Ascending aorta (tissue), 2 donors: ENCODE measurements at places on chromosomes 4 and X. TPM values are rescaled to one million over a fixed set of nuclear protein-coding genes. Genes with fewer than 3 reads are reported as not detected.

TLR2 gene
- total RNA-seq = 19.1 TPM

DNA sequence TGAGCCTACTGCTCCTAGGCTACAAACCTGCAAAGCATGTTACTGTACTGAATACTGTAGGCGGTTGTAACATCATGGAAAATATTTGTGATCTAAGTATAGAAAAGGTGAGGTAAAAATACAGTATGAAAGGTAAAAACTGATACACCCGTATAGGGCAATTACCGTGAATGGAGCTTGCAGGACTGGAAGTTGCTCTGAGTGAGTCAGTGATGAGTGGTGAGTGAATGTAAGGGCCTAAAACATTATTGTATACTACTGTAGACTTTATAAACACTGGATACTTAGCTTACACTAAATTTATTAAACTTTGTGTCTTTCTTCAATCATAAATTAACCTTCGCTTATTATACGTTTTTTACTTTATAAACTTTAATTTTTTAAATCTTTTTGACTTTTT, 3.7 kb downstream of the KIF4A start:
- no peaks in the 10 kb centered on the region for H3K27me3 ChIP-seq
- no peak overlapping the region for H3K4me3 ChIP-seq
- peaks cover 4% of the 10 kb centered on the region for H3K4me1 ChIP-seq
- no peak overlapping the region for H3K27ac ChIP-seq
- no peaks in the 10 kb centered on the region for H3K36me3 ChIP-seq

CCSER1 gene
- 8.9 TPM for total RNA-seq

COX7B2 gene
- not detected for total RNA-seq

- no peak overlapping the region for H3K27ac ChIP-seq
- no peaks in the 10 kb centered on the region for H3K4me1 ChIP-seq
These were observed 205.4 kb downstream of the CFAP299 start for GRCh38 chr4:80540785-80541469.

DNA sequence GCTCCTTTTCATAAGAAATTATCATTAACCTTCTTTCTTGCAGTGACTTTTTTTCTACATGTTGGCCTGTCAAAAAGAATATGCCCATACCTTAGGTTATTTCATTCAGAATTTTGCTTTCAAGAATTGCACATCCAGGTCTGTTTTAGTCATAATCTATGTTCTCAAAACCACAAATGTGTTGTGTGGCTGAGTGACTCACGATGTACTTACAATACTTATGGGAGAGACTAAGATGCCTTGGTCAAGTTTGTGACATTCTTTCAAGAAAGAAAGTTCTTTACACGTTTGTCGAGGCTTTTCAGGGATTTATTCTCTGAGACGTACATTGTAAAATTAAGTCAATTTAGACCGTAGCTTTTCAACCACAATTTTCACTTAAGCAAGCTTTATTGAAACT, 396.7 kb downstream of the FSTL5 start:
- H3K27ac ChIP-seq = no peak overlapping the region
- no peak for DNase-seq
- H3K27me3 ChIP-seq = no peaks in the 10 kb centered on the region
- H3K4me3 ChIP-seq = no peak overlapping the region
- no peaks in the 10 kb centered on the region for H3K4me1 ChIP-seq

- H3K36me3 ChIP-seq = no peaks in the 10 kb centered on the region
- no peaks in the 10 kb centered on the region for H3K4me1 ChIP-seq
These were observed 3.0 kb downstream of the LINC00632 start for GRCh38 chrX:140712413-140713173.

CYBB gene
- total RNA-seq = 19.7 TPM

SMIM43 gene
- total RNA-seq = not detected

GRCh38 chr4:76570141-76570973, 135.3 kb downstream of the SHROOM3 start:
- H3K27ac ChIP-seq = peak overlapping the region; percentile 42
- H3K4me3 ChIP-seq = peak overlapping the region; percentile 18
- DNase-seq = no peak
- H3K27me3 ChIP-seq = no peaks in the 10 kb centered on the region

GRCh38 chrX:117996918-117997480, 119.6 kb downstream of the KLHL13 start:
- no peak for DNase-seq
- H3K4me1 ChIP-seq = no peaks in the 10 kb centered on the region
- H3K27me3 ChIP-seq = no peaks in the 10 kb centered on the region
- H3K36me3 ChIP-seq = no peaks in the 10 kb centered on the region

ZNF518B gene
- total RNA-seq = 7.3 TPM

- no peak overlapping the region for H3K4me3 ChIP-seq
- no peak for DNase-seq
- peaks cover 15% of the 10 kb centered on the region for H3K4me1 ChIP-seq
These were observed 59.8 kb downstream of the ARSJ start for GRCh38 chr4:113919611-113920010.

- no peaks in the 10 kb centered on the region for H3K36me3 ChIP-seq
- H3K4me1 ChIP-seq = no peaks in the 10 kb centered on the region
- H3K4me3 ChIP-seq = no peak overlapping the region
- no peak for DNase-seq
- no peak overlapping the region for H3K27ac ChIP-seq
These were observed 41.4 kb downstream of the JADE3 start for GRCh38 chrX:46953597-46953996.

DNA sequence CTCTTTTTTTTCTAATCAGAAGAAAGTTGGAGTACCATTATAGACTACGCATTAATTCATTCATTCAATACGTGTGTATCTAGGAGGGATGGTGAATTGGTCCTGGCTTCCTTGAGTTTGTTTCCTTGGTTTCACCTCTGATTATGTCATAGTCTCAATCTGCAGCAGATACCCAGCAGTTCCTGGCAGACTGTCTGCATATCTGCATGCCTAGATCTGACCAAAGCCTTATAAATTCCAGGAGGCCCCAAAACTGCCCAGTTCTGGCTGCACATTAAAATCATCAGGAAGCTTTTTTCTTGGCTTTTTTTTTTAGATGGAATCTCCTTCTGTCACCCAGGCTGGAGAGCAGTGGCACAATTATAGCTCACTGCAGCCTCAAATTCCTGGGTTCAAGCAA, 27.2 kb upstream of the SLC34A2 start:
- no peaks in the 10 kb centered on the region for H3K36me3 ChIP-seq
- no peak overlapping the region for H3K4me3 ChIP-seq
- no peak overlapping the region for H3K27ac ChIP-seq
- no peaks in the 10 kb centered on the region for H3K27me3 ChIP-seq
